ENCODE measurements at places on chromosomes 16 and 17. TPM values are rescaled to one million over a fixed set of nuclear protein-coding genes. Genes with fewer than 3 reads are reported as not detected.

Gene RPH3AL
- total RNA-seq, result 11.2 TPM

Gene TOX3
- not detected for total RNA-seq

Gene CHST4
- total RNA-seq, result not detected

Gene HOXB13
- total RNA-seq, result not detected

Gene KRTAP2-2
- total RNA-seq, result not detected

Gene OTOP3
- total RNA-seq, result not detected

Gene CNGB1
- total RNA-seq, result not detected

Gene MT1H
- total RNA-seq, result 2.0 TPM

Gene UBE2O
- 17.9 TPM for total RNA-seq

Gene GPRC5C
- 7.3 TPM for total RNA-seq

Gene ST6GALNAC2
- total RNA-seq, result 3.0 TPM

Gene PRSS8
- not detected for total RNA-seq

Gene NPIPB13
- 5.7 TPM for total RNA-seq

Gene ADGRG3
- total RNA-seq, result 10.4 TPM

Gene AANAT
- total RNA-seq, result not detected

Gene TMEM204
- total RNA-seq, result 23.7 TPM

Gene OR1D5
- total RNA-seq, result not detected

Gene CLEC3A
- total RNA-seq, result not detected

Gene CA5A
- not detected for total RNA-seq

Gene PRR11
- 0.81 TPM for total RNA-seq

Gene DNAAF8
- total RNA-seq, result 0.32 TPM

Gene SLC25A11
- 43.7 TPM for total RNA-seq

Gene DHRS7C
- total RNA-seq, result not detected

Gene RND2
- total RNA-seq, result 2.2 TPM

Gene RAMP2
- 46.3 TPM for total RNA-seq

Gene NHERF2
- 143 TPM for total RNA-seq
